ENCODE measurements at places on chromosomes 4 and X.

DNA sequence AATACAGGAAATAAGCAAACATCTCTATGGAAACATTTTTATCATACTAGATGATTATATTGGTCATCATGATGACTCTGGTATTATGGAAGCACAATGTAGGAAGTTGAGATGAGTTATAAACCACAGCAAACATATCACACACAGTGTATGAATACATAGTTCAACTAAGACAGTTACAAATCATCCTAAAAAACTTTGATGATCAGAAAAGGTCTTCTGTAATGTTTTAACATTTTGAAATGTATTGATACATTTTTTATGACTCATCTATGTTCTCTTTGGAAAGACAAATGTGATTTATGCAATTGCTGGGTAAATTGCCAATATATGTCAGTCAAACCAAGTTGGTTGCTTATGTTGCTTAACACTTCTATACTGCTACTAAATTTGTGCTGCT lies 4.8 kb downstream of the CXCL3 start:
- DNase-seq, result no peak

DNA sequence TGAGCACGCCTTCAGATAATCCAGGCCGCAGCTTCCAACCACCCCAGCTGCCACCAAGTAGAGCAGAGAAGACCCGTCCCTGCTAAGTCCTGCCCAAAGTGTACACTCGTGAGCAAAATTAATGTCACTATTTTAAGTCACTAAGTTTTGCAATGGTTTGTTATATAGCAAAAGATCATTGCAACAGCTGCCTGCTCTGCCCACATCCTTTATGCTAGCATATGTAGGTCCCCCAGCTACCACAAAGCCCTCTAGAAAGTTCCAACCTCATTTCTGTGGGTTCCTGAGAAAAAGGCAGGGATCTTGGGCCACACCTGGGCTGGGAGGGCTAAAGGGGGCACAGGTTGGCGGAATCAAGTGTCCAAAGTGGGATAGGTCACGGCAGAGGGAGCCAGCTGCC lies 346.9 kb downstream of the BCOR start:
- DNase-seq, result no peak

DNA sequence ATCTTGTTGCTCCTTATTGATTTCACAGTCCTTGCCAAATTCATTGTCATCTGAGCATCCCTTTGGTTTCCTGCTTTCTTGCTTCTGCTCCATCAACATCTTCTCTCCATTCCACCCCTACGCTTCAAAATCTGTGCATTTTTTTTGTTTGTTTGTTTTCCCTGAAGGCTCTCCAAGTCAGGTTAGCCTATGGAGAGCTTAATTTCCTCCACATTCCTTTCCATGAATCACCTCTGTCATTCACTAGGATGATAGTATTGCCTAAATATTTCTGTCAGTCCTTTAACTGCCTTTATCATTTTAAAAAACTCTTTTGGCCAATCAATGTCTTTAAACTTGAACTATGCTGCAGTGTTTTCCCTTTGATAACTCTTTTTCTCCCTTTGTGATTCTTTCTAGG lies 67.7 kb downstream of the PPARGC1A start:
- no peak for DNase-seq

DNA sequence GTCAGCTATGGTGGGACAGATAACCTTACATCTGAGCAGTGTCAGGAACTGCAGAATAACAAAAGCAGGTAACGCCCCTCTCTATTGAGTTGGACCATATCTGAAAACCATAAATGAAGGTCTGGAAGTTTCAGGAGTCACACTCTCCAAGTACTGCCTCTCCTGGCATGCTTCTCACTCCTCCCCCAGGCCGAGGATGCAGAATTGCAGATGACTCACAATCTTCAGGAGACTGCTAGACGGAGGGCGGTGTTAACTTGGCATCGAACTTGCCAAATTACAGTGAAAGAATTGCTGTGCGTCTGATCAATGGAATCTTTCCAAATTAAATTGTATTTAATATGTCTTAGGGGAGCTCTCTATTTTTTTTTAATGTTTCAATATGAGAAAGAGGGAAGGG lies 67.1 kb upstream of the TRIM2 start:
- DNase-seq, result no peak

GRCh38 chr4:109041463-109042360 lies 260.7 kb downstream of the COL25A1 start:
- no peak for DNase-seq

GRCh38 chr4:133081246-133081645 lies 67.8 kb upstream of the PCDH10 start:
- no peak for DNase-seq

GRCh38 chr4:129218897-129219296 lies 122.9 kb downstream of the C4orf33 start:
- no peak for DNase-seq

- no peak for DNase-seq
Measured at GRCh38 chr4:84901740-84902281, 64.7 kb downstream of the WDFY3 start.

- DNase-seq, result no peak
Measured at GRCh38 chr4:40749717-40750460, at the start of gene NSUN7. Gene NSUN7 (plus strand): TSS chr4:40749955. CDS start chr4:40750694, 739 bp downstream.

GRCh38 chrX:150036181-150036580 lies 97.9 kb upstream of the EOLA2 start:
- DNase-seq, result no peak

DNA sequence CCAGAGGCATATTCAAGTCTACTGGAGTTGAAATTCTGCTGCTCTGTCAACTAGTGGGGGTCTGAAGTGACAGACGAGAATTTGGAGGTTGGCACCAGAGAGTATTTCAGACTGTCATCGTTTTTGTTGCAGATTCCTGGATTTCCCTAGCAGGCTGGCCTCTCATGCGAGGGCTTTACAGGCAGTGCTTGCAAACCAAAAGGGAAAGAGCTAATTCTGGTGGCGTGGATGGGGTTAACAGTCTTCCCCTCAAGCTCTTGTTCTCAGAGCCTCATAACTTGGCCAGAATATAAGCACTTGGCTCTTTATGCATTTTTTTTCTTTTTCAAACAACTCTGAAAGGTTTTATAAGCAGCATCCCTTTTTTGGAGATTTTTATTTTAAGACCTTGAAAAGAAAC lies at the start of gene SPARCL1:
Gene SPARCL1 (minus strand): TSS at position 190 of the 400 bp plus-strand sequence. CDS start 29,802 bp downstream, outside the sequence.
- DNase-seq, result no peak

- no peak for DNase-seq
Measured at GRCh38 chr4:148790691-148791090, 348.5 kb upstream of the NR3C2 start.

- DNase-seq, result no peak
Measured at GRCh38 chr4:7472442-7473013, 37.8 kb upstream of the PSAPL1 start.

- DNase-seq, result no peak
Measured at GRCh38 chrX:109856974-109857373, 123.9 kb upstream of the ACSL4 start.

GRCh38 chr4:84126061-84126787 lies 372.9 kb downstream of the NKX6-1 start:
- no peak for DNase-seq

GRCh38 chr4:6390356-6390755 lies 82.1 kb downstream of the PPP2R2C start:
- peak; percentile 22 for DNase-seq

DNA sequence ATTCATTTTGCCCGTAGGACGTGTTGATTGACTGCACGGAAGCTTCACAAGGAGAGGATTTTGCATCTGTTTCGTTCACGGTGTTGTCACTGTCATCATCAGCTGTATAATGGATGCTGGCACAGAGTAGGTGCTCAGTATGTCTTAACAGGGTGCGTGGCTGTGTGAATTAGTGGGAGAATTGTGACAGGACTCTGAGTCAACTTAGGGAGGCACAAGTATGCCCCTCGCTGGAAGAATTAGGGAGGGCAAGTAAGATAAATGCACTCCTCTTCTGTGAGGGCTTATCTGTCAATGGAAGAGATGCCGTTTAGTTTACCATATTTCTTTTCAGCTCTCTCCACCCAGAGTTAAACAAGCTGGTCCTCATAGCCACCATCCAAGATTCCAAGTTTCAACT lies 107.2 kb downstream of the TRIML1 start:
- no peak for DNase-seq

DNA sequence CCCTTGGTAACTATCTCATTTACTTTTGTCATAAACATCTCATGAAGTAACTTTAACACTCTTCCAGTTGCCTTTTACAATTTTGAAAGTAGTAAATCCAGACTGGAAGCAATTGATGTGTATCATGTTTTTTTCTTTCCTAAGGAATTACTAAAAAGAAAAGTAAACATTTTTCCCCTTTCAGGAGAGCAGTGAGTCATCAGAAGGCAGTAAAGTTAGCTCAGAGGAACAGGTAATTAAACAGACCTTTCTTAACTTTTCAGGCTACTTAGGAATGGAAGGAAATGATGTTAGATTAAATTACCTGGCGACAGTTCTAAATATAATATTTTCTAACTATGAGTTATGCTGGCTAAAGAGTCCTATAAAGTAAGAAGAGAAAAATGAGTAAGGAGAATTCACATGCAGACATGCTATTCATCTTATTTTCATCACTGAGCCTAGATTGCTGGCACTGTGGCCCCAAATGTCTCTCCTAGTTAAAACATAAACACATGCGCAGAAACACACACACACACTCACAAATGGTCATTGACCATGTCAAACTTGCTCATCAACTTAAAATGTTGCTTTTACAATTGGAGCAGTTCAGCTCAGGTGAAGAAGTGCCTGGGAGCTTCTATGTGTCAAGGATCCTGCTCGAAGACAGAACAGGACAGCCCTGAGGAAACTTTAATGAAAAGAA lies 9.3 kb downstream of the DMP1 start:
- no peak for DNase-seq
